Memory B cell (primary cell): ENCODE measurements at places on chromosomes 1 and 21.

GRCh38 chr1:8816831-8817411 is 519 bp downstream of the RERE start:
- DNase-seq = no peak
- peaks cover 2% of the 10 kb centered on the region for H3K27me3 ChIP-seq
- H3K36me3 ChIP-seq = no peaks in the 10 kb centered on the region

GRCh38 chr1:201606623-201607022 is 67.7 kb downstream of the NAV1 start:
- H3K4me3 ChIP-seq = no peak overlapping the region
- H3K27me3 ChIP-seq = no peaks in the 10 kb centered on the region
- H3K4me1 ChIP-seq = no peaks in the 10 kb centered on the region
- no peak for DNase-seq
- H3K36me3 ChIP-seq = no peaks in the 10 kb centered on the region

GRCh38 chr1:53754484-53755312 is 15.7 kb upstream of the GLIS1 start:
- H3K4me3 ChIP-seq = no peak overlapping the region
- H3K4me1 ChIP-seq = no peaks in the 10 kb centered on the region
- H3K36me3 ChIP-seq = no peaks in the 10 kb centered on the region
- no peaks in the 10 kb centered on the region for H3K27me3 ChIP-seq

DNA sequence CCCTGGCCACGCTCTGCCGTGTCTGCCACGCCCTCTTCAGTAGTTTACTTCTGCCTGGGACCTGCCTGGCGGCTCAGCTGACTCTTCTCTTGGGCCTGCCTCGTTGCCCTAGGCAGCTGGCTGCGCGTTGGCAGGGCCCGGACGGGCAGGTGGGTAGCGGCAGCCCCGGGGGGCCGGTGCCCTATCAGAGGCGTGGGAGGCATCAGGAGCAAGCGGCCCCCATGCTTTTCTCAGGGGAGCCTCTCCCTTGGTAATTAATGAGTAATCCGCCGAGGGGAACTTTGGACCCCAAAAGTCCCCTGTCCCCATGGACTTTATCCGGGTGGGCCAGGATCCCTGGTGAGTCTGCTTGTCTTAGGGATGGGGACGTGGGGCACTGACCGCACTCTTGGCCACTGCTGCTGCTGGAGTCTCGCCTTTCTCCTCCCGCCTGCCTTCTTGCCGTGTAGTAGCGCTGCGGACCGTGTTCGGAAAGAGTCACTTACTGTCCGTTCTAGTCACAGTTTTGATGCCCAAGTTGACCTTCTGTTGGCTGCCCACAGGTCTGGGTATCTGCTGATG is 22.7 kb downstream of the SKI start:
- H3K4me1 ChIP-seq = peaks cover 35% of the 10 kb centered on the region
- no peak for DNase-seq
- peak overlapping the region; percentile 40 for H3K4me3 ChIP-seq
- peaks cover 3% of the 10 kb centered on the region for H3K36me3 ChIP-seq
- no peaks in the 10 kb centered on the region for H3K27me3 ChIP-seq

- H3K27ac ChIP-seq = no peak overlapping the region
- H3K4me3 ChIP-seq = no peak overlapping the region
- H3K27me3 ChIP-seq = no peaks in the 10 kb centered on the region
- peaks cover 9% of the 10 kb centered on the region for H3K36me3 ChIP-seq
Observed at GRCh38 chr1:89540406-89540970, 15.9 kb downstream of the LRRC8B start.

GRCh38 chr21:27213303-27213702 is 246.4 kb upstream of the ADAMTS5 start:
- H3K27ac ChIP-seq = no peak overlapping the region
- no peaks in the 10 kb centered on the region for H3K36me3 ChIP-seq
- no peak for DNase-seq
- no peak overlapping the region for H3K4me3 ChIP-seq
- no peaks in the 10 kb centered on the region for H3K27me3 ChIP-seq
